Activated CD4-positive, CD25-positive, alpha-beta regulatory T cell treated with anti-CD3 and anti-CD28 coated beads, Interleukin-2, amount 50 U/mL, for 24 hours (primary cell): ENCODE measurements at places on chromosomes 1 and 21.

DNA sequence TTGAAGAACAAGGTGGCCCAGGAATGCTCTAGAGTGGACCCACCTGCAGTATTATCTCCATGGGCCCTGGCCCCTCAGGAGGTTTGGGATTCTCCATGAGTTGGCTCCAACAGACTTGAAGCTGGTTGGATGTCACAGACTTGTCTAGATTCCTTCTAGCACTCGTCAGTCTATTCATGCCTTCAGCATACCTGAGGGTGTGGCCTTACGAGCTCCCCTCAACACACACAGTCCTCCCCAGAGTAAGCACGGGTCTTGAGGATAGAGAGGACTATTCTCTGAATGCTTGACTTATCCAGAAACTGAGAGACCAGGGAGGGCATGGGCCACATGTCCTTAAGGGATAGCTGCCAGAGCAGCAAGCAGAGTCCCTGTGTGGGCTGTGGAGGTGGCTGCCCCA, 45.9 kb upstream of the COL6A1 start:
- no peak for ATAC-seq

GRCh38 chr21:26366781-26367180, 196.2 kb upstream of the APP start:
- ATAC-seq: no peak

GRCh38 chr1:204358605-204359004, 1.1 kb downstream of the PLEKHA6 start:
- no peak for ATAC-seq

- ATAC-seq: no peak
These were observed 365.5 kb upstream of the SGIP1 start for GRCh38 chr1:66168467-66168887.

GRCh38 chr1:153550827-153551500, 1.9 kb upstream of the S100A3 start:
- ATAC-seq: no peak

GRCh38 chr1:176949033-176949662, 215.4 kb downstream of the ASTN1 start:
- ATAC-seq: no peak

DNA sequence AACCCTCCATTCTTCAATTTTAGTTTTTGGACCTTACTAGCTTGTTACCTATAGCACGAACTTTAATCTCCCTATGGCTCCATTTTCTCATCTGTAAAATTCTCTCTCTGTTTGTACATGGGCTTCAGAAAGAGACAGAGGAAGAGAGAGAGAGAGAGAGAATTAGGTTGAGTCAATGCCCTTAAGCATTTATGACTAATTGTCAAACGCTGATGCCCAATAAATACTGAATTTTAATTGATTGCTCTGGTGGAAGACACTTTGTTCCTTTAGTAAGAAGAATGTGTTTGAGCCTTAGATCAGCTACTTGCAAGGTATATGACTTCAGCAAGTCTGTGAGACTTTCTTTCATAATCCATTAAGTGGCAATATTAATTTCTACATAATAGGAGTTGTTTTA, 743.1 kb upstream of the ADGRL4 start:
- ATAC-seq: no peak

- ATAC-seq: no peak
These were observed 81.2 kb upstream of the BARHL2 start for GRCh38 chr1:90798344-90798743.

DNA sequence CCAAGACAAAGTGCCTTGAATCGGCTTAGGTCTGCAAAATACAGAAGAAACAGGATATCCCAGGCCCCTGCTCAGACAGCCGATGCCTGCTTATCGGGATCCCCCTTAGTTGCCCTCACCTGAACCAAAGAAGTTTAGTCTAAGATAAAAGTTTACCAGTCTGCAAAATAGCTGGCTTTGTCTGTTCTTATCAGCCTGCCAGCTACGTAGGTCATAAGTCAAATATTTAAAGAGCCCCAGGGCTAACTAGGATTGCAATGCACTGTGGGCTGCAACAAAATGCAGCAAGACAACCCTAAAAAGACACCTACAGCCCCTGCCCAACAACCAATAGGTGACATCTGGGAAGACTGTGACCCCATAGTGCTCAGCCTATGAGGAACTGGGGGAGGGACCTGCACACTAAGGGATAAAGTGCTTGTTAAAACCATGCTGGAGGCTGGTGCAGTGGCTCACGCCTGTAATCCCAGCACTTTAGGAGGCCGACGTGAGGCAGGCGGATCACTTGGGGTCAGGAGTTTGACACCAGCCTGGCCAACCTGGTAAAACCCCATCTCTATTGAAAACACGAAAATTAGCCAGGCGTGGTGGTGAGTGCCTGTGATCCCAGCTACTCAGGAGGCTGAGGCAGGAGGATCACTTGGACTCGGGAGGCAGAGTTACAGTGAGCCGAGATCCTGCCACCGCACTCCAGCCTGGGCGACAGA, 27.4 kb downstream of the LRRC3 start:
- no peak for ATAC-seq
